ENCODE measurements at places on chromosomes 6 and 20.

- DNase-seq, result no peak
Observed at GRCh38 chr6:137134483-137134882, 39.0 kb downstream of the IL22RA2 start.

GRCh38 chr20:56890011-56890410, 260.9 kb downstream of the TFAP2C start:
- DNase-seq, result no peak

GRCh38 chr6:31762878-31763618, 592 bp downstream of the SAPCD1 start:
- DNase-seq, result peak; percentile 56

DNA sequence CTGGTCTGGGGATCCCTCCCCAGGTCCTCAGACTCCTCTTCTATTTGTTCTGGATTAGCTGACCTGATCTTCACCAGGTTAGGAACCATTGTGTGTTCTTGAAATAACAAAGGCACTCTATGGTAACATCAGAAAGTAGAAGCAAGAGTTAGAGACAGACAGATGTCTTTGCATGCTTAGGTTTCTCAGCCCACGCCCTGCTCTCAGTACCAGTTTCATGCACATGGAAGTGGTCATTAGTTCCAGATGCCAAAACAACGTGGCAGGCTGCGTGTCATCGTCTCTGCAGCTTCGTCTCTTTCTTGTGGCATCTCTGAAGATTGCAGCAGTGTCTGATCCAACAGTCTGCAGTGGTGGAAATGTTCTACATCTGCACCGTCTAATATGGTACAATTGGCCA, 89.4 kb downstream of the PACRG start:
- DNase-seq, result no peak

GRCh38 chr20:13677241-13677640, 38.5 kb upstream of the TASP1 start:
- no peak for DNase-seq

Measured in spleen (tissue), 13 donors.